Thyroid gland (tissue), 4 donors: ENCODE measurements at places on chromosomes 6 and 20. TPM values are rescaled to one million over a fixed set of nuclear protein-coding genes. Genes with fewer than 3 reads are reported as not detected.

Gene MOG
- total RNA-seq = not detected

Gene ADGRG6
- 4.8 TPM for total RNA-seq

Gene LAMA5
- 179 TPM for total RNA-seq

Gene PNPLA1
- not detected for total RNA-seq

Gene NOX3
- total RNA-seq = not detected

Gene TBCC
- 48.4 TPM for total RNA-seq

Gene CCN6
- total RNA-seq = not detected

Gene BTNL2
- total RNA-seq = not detected

Gene JAG1
- total RNA-seq = 67.9 TPM

Gene PRSS35
- total RNA-seq = not detected

Gene RGL2
- total RNA-seq = 73.8 TPM

Gene RBBP8NL
- total RNA-seq = 4.2 TPM

Gene CD109
- 2.2 TPM for total RNA-seq

Gene HUS1B
- 3.5 TPM for total RNA-seq

Gene C20orf204
- 2.6 TPM for total RNA-seq

Gene KIF25
- total RNA-seq = not detected

Gene RSPH9
- not detected for total RNA-seq

Gene TRAM2
- total RNA-seq = 19.9 TPM

GRCh38 chr6:44177691-44178423, 19.2 kb downstream of the CAPN11 start:
- peak; percentile 21 for DNase-seq

GRCh38 chr6:137868721-137869548, 1.9 kb downstream of the TNFAIP3 start:
- no peak for DNase-seq

DNA sequence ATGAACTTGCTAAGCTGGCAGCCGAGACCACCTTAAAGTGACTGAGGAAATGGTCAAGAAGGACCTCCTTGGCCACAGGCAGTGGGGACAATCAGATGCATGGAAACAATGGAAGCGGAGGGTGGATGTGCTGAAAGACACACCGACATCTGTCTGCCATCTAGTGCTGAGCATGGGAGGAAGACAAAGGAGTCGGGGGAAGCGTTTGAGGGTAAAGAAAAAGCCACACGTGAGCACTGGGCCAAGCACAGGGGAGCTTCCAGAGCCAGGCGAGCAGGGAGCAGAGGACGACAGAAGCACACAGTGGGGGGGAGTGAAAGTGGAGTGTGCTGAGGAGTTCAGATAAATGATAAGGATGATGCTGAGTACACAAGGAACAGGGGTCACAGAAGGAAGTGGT, 367.8 kb downstream of the ZFAND3 start:
- no peak for DNase-seq

GRCh38 chr20:51549474-51549873, 7.0 kb upstream of the NFATC2 start:
- DNase-seq = no peak

DNA sequence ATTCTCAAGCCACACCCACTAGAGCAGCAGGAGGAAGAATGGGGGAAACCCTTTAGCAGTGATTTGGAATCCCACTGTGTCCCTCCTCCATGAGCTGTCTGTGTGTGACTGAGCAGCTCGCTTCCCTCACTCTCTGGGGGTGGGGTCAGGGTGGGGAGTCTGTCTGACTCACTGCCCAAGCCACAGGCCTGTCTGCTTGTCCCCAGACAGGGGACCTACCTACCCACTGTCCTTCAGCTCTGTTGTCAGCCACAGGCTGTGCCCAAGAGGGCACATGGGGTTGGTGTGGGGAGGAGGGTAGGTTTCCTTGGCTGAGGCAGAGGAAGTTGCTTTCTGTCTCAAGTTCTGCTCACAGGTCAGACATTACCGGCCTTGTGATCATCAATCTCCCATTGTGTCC, 127.0 kb downstream of the MAFB start:
- peak; percentile 7 for DNase-seq

- no peak for DNase-seq
Observed at GRCh38 chr6:131685266-131685780, 15.9 kb downstream of the OR2A4 start.

DNA sequence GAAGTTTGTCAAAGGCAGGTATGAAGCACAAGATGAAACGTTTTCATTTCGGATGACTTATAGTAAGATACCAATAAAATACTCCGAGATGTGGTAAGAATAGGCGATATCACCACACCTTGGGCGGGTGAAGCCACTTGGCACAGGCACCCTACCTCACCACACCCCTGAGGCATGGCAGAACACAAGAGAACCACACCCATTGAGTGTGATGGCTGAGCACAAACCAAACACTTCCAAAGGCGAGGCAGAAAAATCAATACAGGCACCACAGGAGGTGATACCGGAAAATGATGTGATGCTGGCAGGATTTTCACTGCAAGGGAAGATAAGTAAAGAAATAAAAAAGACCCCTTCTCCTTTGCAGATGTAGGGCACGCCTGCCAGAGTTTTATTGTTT, 332.9 kb upstream of the PRDM1 start:
- no peak for DNase-seq

DNA sequence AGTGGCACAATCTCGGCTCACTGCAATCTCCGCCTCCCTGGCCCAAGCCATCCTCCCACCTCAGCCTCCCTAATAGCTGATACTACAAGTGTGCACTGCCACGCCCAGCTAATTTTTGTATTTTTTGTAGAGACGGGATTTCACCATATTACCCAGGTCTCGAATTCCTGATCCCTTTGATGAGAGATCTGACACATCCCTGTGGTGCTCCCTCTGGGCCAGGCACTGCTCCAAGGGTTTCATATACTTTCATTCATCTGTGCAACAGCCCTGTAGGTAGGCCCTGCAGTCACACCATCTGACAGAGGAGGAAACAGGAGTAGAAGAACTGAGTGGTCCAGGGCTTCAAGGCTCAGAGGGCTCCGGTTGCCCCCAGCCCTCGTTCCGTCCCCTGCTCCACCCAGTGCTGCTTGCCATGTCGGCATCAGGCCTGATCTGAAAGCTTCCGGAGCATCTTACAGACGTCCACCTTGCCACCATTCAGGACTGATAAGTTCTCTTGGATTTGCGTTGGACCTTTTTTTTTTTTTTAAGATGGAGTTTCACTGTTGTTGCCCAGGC, 3.3 kb downstream of the ZGPAT start:
- DNase-seq = no peak

DNA sequence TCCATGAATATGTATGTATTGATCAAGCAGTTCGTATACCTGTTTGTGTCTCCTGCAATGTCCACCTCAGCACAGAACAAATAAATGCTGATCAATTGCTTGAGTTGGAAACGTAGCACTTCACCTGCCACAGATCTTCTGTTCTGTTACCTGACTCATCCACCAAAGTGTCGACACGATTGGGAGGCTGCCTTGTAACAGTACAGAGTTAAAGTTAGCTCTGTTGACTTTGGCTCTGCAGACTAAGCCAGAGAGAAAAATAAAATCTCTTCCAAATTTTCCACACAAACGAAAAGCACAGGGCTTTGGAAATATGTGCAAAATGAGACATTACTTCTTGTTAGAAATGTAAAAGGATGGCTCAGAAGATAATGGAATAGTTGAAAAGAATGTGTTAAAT, 245.4 kb downstream of the NRN1 start:
- no peak for DNase-seq

- DNase-seq = no peak
Observed at GRCh38 chr20:36152261-36152660, 2.3 kb upstream of the EPB41L1 start.

GRCh38 chr6:42831237-42831636, 48.2 kb upstream of the RPL7L1 start:
- no peak for DNase-seq

- no peak for DNase-seq
Observed at GRCh38 chr6:36029464-36029863, 1.9 kb downstream of the MAPK14 start.

DNA sequence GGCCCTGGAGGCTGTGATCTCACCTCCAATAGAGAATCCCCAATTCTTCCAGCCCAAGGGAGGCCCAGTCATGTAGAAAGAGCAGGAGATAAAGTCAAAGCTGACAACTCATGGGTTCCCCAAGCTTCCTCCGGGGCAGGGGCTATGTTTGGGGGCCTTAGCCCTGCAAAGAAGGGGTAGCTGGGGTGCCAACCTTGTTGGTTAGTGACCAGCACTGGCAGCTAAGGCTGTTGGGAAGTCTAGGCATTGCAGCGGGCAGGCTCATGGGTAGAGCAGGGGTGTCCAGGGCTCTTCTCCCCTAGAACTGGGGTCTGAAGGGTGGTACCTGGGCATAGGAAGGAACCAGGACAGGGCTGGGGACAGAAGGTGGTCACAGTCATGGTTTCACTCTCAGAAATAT, 36.4 kb downstream of the TGM2 start:
- DNase-seq = no peak

- DNase-seq = no peak
Observed at GRCh38 chr6:2961506-2961905, 9.9 kb downstream of the SERPINB6 start.

DNA sequence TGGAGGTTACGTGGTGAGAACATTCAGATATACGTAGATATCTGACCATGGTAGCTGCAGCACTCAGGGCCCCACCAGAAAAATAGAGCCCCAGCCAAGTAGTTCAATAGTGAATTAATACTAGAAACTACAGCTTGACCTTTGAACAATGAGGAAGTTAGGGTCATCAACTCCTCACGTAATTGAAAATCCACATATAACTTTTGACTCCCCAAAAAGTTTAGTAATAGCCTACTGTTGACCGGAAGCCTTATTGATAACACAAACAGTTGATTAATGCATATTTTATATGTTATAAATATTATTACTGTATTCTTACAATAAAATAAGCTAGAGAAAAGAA, 117.9 kb downstream of the SNX5 start:
- no peak for DNase-seq

GRCh38 chr20:19706463-19706862, 51.6 kb upstream of the RIN2 start:
- DNase-seq = no peak

DNA sequence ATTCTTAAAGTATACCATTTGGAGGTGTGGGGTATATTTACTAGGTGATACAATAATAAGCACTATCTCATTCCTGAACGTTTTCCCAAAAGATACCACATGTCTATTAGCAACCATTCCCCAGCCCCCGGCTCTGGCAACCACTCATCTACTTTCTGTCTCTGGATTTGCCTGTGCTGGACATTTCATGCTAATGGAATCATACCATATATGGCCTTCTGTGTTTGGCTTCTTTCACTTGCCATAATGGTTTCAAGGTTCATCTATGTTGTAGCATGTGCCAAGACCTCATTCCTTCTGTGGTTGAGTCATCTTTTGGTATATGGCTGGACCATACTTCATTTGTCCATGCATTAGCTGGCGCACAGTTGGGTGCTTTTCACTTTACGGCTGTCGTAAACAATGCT, 39.7 kb downstream of the BCAS4 start:
- DNase-seq = no peak

- no peak for DNase-seq
Observed at GRCh38 chr20:54909702-54910101, 434.3 kb downstream of the DOK5 start.

DNA sequence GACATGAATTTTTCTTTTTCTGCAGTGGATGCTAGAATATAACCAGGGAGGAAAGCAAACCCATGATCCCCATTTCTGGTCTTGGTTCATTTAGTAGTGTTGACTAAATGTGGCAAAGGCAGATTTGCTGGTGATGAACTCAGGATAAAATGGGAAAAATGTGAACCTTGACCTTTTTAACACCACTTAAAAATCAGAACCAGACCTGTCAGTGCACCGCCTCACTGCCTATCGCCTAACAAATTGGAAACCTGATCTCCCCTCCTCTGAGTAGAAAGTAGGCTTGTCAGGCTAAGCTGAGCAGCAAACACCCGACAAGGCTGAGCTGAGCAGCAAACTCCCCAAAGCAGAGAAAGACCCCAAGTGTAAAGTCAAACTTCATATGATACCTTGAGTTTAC, 254.8 kb downstream of the FOXC1 start:
- no peak for DNase-seq

DNA sequence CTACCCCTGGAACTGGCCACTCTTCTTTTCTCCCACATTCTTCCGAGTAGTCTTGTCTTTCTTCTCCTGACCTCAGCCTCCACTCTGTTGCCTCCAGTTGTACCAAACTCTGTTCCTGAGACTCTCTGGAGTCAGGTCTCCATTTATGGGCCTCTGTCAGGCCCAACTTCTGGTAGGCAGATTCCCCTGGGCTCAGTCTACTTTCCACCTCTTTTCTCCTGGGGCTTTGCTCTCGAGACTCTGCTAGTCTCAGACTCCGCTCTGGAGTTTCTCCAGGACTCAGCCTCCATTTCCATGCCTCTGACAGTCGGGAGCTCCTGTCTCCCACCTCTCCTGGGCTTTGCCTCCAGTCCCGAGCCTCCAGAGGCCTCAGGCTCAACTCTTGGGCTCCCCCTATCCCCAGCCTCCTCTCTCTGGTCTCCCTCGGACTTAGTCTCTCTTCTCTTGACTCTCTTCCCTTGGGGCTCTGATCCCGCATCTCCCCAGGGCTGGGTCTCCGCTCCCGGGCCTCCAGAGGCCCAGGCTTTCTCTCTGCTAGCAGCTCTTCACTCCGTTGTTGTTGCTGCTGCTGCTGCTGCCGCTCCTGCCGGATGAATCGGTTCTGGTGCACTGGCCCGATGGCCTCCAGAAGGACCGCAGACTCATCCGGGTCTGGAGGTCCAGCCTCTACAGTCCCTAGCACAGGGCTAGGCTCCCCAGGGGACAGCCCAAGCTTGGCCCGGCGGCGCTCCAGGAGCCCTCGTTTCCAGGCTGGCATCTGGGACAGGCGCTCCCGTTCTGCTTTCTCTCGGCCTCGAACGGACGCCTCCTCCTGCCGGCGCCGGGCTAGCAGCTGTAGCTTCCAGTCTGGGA, 1.1 kb downstream of the PPP1R18 start:
- DNase-seq = no peak

- DNase-seq = no peak
Observed at GRCh38 chr20:2729251-2729713, 36.7 kb downstream of the EBF4 start.
